ENCODE measurements at places on chromosomes 5 and 9.

DNA sequence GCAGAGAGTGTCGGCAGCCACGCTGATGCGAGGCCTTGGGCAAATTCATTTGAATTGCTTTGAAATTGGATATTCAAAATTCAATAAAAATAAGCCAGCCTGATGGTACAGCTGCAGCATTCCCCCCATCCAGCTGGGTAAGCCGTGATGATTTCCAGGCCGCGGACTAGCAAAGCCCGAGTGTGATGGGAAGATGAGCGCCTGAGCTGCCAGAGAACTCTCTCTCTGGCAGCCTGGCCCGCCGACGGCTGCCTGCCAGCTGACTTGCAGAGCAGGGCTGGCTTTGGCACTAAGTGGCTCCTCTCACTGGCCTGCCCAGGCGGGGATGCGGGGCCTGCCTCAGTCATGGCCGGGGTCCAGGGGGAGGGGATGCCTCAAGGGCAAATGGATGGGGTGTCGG lies 268.3 kb upstream of the WWC1 start:
- DNase-seq, result no peak

GRCh38 chr9:32411753-32412152 lies 27.3 kb downstream of the ACO1 start:
- no peak for DNase-seq

DNA sequence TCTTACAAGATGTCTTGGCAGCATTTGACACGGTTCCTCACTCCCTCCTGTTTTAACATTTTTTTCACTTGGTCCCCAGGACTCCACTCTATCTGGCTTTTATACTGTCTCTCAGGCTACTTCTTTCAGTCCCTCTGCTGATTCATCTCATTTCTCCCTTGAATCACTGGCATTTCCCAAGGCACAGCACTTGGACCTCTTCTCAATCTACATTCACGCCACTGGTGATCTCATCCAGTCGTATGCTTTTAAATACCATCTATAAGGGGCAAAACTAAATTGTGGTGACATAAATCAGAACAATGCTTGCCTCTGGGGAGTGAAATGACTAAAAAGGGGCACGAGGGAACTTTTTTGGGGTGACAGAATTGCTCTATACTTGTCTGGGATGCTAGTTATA lies 47.1 kb downstream of the MAPKAP1 start:
- DNase-seq, result no peak

DNA sequence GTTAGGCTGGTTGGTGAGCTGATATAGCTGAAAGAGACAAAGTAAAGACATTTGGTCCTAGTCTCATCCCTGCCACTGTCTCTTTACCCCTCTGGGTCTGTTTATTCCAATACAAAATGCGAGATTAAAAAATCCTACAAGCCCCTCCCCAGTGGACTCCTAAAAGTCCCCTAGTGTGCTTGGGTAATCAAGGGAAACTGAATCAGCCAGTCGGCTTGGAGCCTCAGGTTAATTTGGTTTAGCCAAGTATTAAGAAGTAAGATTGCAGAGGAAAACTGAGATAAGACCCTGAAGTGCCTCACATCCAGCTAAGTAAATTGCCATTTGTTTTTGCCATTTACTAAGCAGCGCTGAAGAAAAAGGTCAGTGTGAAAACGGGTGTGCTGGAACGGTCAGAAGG lies 10.4 kb downstream of the NIM1K start:
- DNase-seq, result no peak

DNA sequence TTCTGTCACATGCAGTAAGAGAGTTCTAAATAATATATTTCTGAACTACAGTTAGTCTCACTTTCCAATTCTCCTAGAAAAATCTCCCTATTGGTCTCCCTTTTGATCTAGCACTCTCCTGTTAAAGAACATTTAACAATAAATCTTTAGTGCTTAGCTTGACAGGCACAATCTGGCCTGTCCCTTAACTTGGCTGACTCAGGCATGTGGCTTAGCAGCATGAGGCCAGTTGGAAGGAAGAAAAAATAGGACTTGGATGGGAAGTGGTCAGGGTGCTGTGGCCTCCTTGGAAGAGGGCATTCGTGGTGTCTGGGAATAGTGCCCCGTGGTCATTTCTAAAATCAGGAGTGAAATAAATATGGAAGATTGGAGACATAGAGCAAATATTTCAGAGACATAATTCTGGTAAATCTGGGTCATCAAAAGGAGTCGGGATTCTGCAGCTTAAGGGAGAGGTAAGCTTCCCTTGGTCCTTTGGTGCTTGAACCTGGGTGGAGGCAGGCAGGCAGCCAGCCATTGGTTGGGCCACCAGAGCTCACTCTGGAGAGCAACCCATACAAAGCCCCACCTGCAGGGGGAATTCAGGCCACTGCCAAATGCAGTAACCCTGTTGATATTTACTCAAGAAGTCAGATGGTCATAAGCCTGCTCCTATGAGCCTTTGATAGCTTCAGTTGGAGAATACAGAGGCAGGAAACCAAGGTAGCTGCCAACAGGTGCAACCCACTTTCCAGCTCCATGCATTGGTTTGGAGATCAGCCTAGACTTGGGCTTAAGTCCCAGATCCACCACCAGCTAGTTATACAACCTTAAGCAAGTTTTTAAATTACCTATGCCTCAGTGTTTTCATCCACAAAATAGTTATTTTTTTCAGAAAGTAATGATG lies 28.8 kb upstream of the TLE4 start:
- DNase-seq, result no peak

- no peak for DNase-seq
Measured at GRCh38 chr5:98318386-98318785, 455.1 kb upstream of the RGMB start.

GRCh38 chr5:93421987-93422401 lies 159.0 kb downstream of the NR2F1-AS1 start:
- no peak for DNase-seq

- DNase-seq, result no peak
Measured at GRCh38 chr5:143403334-143403592, 223 bp downstream of the NR3C1 start.

DNA sequence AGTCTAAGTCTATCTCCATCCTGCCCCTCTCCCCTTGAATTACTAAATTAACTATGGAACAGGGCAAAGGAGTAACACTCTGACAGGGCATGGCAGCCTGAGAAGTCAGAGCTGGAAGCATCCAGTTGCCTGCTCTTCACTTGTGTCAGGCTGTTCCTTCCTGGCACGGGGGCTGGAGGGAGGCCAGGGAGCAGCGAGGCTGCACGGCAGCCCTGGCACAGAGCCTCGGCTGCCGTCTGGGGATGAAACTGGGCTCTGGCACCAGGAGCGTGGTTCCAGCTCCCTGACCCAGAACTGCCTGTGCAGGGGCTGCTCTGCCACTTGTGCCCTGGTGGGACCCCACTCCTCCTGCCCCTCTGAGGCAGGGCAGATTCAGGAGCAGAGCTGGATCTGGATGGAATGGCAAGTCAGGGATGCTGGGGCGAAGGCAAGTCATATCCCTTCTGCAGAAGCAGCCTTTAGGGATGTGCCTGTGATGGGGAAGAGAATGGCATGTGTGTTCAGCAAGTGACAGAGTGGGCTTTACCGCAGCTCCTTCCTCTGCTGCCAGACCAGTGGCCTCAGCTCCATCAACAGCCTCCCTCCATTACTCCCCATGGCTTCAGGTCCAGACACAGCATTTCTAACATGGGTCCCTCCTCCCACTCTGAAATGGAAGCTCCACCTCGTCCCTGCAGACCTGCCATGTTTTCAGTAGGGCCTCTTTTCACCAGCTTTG lies 42.2 kb upstream of the PDE8B start:
- no peak for DNase-seq

- DNase-seq, result no peak
Measured at GRCh38 chr5:14231156-14231555, 88.0 kb downstream of the TRIO start.

DNA sequence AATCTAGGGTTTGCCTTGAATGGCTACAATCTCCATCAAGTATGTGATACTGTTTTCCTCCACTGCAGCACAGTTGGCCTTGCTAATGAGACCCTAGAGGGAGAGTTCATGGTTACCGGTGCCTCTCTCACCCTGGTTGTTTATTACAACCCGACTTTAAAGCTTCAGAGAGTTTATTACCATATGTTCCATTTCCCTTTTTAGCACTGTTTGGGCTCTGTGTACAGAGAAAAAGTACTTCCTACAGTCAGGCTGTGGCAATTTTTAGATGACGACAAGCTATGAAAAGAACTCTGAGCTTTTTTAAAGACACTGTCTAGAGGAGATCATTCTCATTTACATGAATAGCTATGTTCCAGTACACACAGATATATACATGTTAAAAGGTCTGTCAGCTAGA lies 48.8 kb upstream of the PLCXD3 start:
- DNase-seq, result no peak

DNA sequence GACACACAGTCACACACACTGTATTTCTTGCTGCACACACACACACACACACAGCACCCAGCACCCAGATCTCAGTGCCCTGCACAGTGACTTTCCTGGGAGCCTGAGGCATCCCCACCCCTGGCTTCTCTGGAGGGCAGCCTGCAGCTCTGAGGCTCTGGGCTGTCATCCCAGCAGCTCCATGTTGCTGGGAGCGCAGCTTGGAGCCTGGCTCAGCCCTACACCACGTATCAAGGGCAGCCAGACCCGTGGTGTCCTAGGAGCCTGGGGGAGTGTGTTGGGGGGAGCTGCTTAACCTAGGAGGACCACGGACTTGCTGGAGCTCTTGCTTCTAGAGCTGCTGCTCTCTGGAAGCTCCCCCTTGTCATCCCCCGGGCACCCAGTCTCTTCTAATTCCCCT lies 5.2 kb downstream of the IER5L start:
- no peak for DNase-seq

DNA sequence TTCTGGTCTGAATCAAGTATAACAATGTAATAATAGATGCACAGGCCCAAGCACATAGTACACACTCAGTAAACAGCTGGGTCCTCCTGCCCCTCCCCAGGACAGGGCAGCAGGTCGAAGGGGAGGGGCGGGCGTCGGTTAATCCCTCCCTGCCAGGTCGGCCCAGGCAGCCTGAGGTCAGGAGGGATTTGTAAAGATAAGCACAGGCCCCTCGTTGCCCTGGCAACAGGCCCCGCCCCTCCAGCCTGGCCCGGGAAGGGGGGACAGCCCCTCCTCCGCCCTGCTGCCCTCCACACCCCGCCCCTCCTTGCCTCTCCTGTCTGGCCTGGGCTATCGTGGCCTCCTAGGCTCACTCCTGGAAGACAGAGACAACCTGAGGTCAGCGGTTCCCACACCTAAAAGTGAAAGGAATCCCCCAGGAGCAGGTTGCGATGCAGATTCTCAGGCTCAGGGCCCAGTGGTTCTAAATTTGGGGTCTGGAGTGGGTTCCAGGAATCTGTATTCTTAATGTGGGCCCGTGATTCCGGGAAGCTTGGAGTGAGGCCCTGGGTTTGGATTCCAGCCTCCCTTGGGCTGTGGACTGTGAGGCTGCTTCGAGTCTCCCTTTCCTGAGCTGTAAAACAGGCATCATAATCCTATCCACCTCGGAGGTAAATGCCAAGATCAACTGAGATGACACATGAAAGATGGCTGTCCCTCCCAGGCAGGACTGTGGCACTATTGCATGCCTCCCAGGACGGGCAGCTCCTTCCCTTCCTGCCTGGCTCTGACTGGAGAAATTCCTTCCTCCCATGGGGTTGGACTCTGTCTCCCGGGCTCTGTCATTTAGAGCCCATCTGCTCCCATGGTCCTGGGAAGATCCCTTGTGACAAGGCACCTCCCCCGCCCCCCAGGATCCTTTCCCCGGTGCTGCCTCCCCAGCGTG lies 4.4 kb downstream of the CRB2 start:
- DNase-seq, result peak; percentile 8

GRCh38 chr5:110769000-110769681 lies 30.3 kb downstream of the SLC25A46 start:
- no peak for DNase-seq

GRCh38 chr5:109484597-109484996 lies 74.8 kb upstream of the PJA2 start:
- no peak for DNase-seq

DNA sequence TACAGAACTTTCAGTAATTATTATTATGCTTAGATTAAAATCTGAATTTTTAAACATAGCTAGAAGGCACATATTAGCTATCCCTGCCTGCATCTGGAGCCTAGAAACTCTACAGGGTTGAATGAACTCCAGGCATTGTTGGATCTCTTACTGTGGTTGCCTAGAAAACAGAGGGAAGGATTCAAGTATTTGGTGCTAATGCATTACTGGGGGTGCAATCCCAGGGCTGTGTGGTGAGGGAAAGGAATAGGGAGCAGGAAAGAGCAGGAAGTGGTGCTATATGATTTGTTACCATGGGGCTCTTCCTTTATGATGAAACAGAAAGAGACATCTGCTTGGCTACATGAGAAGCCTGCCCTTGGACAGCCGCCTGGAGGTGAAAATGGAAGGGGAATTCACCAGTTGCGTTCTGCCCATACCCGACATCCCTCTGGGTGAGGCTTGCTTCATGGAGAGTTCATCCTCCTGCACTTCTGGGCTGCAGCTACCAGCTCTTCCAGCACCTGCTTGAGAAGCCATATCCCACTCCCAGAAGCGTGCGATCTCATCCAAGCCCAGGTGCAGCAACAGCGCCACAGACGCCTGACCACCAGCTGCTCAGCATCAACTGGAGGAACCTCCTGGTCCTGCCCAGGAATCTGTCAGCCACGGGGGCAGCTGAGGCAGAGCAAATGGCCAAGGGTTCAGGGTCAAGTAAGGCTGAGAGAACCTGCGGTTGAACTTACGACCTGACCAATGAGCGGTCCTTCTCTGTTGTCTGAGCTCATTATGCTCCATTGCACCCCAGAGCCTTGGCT lies 362.8 kb downstream of the SEMA5A start:
- no peak for DNase-seq

DNA sequence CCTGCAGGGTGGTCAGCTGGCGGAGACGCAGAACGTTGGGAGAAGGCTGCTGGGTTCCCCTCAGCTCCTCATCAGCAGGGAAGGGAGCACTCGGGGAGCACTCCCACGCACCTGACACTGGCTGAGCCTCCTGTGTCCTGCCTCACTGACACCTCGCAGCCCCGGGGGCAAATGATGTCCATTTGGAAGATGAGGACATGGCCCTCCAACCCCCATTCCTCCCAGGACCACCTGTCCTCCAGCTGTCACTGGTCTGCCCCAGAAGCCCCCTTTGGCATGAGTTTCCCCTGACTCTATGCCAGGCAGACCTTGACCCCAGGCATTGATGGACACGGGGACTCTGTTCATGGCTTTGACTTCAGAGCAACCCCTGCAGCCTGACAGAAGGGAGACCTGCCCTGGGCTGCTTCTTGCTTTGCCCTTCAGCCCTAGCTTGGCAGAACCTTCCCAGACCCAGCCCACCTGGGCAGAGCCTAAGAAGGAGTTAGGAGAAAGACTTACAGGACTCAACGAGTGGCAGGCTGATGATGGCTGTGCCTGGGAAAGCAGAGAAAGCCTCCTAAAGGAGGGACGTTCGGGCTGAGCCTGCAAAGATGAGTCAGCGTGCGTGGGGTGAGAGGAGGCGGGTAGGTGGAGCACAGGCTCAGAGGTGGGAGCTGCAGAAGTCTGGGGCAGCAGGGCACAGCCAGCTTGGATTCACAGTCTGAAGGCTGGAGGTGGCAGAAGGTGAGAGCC lies 90.6 kb downstream of the LMX1B start:
- DNase-seq, result no peak

- no peak for DNase-seq
Measured at GRCh38 chr9:89455356-89455824, 42.5 kb downstream of the SEMA4D start.

- no peak for DNase-seq
Measured at GRCh38 chr5:97458851-97459250, 275.8 kb upstream of the RIOK2 start.

All from activated CD8-positive, alpha-beta memory T cell treated with anti-CD3 and anti-CD28 coated beads for 1 hour (primary cell).